ENCODE measurements at places on chromosomes 4 and X.

DNA sequence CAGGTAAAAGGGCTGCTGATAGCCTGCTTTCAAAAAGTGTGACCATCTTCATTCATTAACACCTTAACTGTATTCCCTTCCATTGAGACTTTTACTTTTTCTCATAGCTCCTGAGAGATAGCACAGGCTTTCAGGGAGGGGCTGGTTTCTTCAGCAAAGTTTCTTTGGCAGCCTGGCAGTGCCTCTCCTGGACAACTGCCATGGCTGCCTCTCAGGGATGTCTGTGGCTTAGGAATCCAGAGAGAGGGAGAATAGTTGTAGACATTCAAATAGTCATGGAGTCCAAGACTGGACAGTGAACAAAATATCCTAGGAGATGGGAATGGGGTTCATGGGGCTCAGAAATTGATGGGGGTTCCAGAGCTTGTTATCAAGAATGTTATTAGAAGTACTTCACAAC is 81.1 kb downstream of the FAM47B start:
- DNase-seq = peak; percentile 11

GRCh38 chr4:47839259-47839658 is 1.4 kb upstream of the CORIN start:
- peak; percentile 37 for DNase-seq

DNA sequence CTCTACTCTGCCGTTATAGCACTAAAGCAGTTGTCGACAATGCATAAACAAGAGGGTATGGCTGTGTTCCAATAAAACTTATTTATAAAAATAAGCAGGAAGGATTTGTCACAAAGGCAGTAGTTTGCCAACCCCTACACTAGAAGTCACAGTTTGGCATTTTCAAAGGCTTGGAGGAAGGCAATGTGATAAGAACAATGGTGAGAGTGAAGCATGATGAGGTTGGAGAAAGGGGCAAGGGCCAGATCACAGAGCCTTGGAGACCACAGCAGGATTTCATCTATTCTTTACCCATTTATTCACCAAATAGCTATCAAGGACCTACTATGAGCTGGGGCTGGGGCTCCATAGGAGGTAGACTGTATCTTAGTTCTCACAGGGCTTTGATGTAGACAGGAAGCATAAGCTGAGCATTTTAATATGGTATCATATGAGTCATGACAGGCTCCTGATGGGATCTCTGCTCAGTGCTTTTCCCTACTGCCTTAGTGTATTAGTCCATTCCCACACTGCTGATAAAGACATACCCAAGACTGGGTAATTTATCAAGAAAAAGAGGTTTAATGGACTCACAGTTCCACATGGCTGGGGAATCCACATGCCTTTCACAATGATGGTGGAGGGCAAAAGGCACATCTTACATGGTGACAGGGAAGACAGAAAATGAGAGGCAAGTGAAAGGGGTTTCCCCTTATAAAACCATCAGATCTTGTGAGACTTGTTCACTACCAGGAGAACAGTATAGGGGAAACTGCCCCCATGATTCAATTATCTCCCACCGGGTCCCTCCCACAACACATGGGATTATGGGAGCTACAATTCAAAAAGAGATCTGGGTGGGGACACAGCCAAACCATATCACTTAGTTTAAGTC is 58.9 kb downstream of the PPM1K start:
- no peak for DNase-seq

GRCh38 chrX:49246541-49246940 is 11.3 kb downstream of the CCDC22 start:
- no peak for DNase-seq

DNA sequence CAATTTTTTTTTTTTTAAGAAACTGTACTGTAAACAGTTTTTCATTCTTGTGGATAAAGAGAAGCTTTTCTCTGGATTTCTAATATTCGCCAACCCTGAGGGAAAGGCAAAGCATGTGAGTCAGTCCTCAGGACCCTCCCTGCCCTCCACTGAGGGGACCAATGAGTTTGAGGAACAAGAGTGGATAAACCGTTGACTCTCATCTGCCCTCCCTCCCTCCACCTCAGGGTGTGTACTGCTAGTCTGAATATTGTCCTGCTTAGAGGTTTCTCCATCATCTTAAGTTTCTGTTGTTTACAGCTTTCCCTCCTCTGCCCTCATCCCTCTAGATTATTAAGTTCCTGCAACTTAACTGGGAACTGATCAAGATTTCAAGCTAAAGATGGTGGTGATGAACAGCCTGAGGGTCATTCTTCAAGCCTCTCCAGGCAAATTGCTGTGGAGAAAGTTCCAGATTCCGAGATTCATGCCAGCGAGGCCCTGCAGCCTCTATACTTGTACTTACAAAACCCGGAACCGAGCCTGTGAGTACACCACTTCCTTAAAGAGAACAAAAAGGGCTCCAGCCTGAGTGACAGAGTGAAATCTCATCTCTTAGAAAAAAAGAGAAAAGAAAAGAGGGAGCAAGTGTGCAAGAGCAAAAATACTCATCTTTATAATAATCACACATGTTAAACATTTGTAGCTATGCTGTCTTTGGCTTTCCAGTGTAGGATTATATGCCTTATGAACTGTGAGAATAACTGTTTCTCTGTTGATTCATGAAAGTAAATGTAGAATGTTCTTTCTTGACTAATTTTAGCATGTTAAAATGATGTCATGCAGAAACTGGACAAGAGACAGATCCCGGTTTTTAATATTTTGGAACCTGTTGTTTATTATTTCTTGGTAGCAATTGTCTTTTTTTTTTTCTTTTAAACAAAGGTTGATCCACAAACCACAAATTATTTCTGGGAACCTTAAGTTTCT is 11.9 kb downstream of the CA5B start:
- peak; percentile 32 for DNase-seq

GRCh38 chr4:152556283-152556682 is 20.4 kb upstream of the FBXW7 start:
- DNase-seq = no peak

- peak; percentile 49 for DNase-seq
These were observed 66.8 kb downstream of the SOWAHB start for GRCh38 chr4:76830964-76831703.
